ENCODE measurements at places on chromosomes 11 and 22.
A peak's percentile ranks its signal among the peaks of the same experiment; 100 is the strongest.

- H3K4me1 ChIP-seq = peaks cover 3% of the 10 kb centered on the region
- H3K4me3 ChIP-seq = no peak overlapping the region
- H3K27ac ChIP-seq = no peak overlapping the region
- H3K27me3 ChIP-seq = no peaks in the 10 kb centered on the region
- no peaks in the 10 kb centered on the region for H3K36me3 ChIP-seq
Observed at GRCh38 chr11:107257710-107258109, 199.9 kb downstream of the CWF19L2 start.

- H3K4me3 ChIP-seq = no peak overlapping the region
- no peak overlapping the region for H3K27ac ChIP-seq
- no peaks in the 10 kb centered on the region for H3K4me1 ChIP-seq
- DNase-seq = no peak
- H3K36me3 ChIP-seq = no peaks in the 10 kb centered on the region
Observed at GRCh38 chr22:24706054-24706453, 68.5 kb downstream of the PIWIL3 start.

DNA sequence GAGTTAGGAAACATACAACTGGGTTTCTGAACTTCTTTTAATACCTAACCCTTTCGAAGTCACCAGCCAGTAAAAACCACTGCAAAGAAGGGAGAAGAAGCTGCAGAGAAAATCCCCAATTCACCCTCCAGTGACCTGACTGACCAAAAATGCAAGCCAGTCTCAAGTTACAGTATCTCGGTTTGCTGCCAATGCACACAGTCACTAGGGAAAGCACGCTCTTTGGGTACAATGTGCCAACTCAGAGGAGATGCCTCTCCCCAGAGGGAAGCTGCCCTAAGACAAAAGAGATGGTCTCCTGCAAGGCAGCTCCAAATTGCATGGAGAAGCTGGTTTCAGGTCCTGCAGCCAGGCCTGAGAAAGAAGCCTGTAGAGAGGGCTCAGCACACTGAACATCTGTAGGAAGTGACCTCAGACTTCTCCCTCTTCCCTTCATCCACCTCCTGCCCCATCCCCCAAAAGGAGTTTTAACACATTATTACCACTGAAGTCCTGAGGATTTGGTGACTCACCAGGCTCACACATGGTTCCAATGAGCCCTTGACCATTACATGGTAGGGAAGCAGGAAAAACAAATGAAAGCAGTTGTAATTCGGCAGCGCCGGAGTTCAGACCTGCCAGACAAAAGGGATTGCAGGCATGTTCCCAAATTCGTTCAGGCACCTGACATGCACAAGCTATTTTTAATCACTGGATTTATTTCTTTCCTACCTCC lies 90.1 kb downstream of the ETS1 start:
- peaks cover 2% of the 10 kb centered on the region for H3K36me3 ChIP-seq
- no peaks in the 10 kb centered on the region for H3K27me3 ChIP-seq
- H3K4me1 ChIP-seq = peaks cover 72% of the 10 kb centered on the region
- DNase-seq = peak; percentile 87
- H3K4me3 ChIP-seq = peak overlapping the region; percentile 47

GRCh38 chr22:47564651-47565434 lies 802.4 kb downstream of the TBC1D22A start:
- H3K4me3 ChIP-seq = no peak overlapping the region
- no peaks in the 10 kb centered on the region for H3K36me3 ChIP-seq
- no peak overlapping the region for H3K27ac ChIP-seq
- H3K4me1 ChIP-seq = no peaks in the 10 kb centered on the region
- DNase-seq = no peak

DNA sequence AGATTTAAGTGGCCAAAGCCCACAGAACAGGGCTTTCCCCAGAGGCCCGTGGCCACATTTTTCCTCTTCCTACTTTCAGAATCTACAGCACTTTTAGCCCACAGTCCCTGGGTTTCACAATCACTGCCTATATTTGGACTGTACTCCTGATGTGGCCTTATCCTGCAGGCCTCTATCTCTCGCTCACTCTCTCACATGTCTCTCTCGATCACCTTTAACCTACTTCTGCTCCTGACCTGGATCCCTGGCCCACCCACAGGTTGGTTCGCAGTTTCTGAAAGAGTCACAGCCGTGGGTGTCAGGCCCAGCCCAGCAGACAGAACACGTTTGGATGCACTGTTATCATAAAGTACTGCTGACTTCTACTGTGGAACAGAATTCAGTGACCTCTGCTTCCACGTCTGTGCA lies 55.5 kb downstream of the LARGE1 start:
- peak overlapping the region; percentile 24 for H3K27ac ChIP-seq
- no peak for DNase-seq
- H3K4me1 ChIP-seq = peaks cover 17% of the 10 kb centered on the region
- no peaks in the 10 kb centered on the region for H3K27me3 ChIP-seq

GRCh38 chr11:17428925-17429324 lies 40.5 kb upstream of the KCNJ11 start:
- no peak for DNase-seq
- no peak overlapping the region for H3K4me3 ChIP-seq
- H3K4me1 ChIP-seq = no peaks in the 10 kb centered on the region
- H3K27me3 ChIP-seq = peaks cover 6% of the 10 kb centered on the region
- H3K36me3 ChIP-seq = no peaks in the 10 kb centered on the region

GRCh38 chr11:28878025-28878424 lies 769.8 kb downstream of the METTL15 start:
- no peaks in the 10 kb centered on the region for H3K4me1 ChIP-seq
- no peaks in the 10 kb centered on the region for H3K36me3 ChIP-seq
- H3K4me3 ChIP-seq = no peak overlapping the region
- no peak for DNase-seq
- no peak overlapping the region for H3K27ac ChIP-seq
- H3K27me3 ChIP-seq = no peaks in the 10 kb centered on the region

DNA sequence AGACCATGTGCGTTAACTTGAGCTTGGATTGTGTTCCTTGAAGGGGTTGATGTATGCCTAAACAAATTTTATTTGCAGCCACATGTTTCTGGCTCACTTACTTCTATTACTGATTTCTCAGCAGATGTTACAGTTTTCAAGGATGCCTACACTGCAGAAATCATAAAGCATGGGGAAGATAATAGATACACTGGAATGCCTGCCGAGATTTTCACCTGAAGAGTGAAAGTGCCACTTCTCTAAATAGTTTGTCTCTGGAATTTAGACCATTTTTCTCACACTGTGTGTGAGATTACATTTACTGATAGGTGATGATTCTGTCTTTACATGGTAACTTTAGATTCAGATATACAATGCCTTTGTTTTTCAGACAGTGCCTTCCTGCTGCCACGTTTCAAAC lies 81.6 kb downstream of the SIK2 start:
- H3K4me3 ChIP-seq = no peak overlapping the region
- no peak for DNase-seq
- no peaks in the 10 kb centered on the region for H3K36me3 ChIP-seq
- no peaks in the 10 kb centered on the region for H3K27me3 ChIP-seq

- DNase-seq = no peak
- H3K27ac ChIP-seq = no peak overlapping the region
- no peaks in the 10 kb centered on the region for H3K27me3 ChIP-seq
- no peak overlapping the region for H3K4me3 ChIP-seq
- H3K36me3 ChIP-seq = no peaks in the 10 kb centered on the region
Observed at GRCh38 chr11:33564856-33565453, 135.7 kb downstream of the C11orf91 start.

DNA sequence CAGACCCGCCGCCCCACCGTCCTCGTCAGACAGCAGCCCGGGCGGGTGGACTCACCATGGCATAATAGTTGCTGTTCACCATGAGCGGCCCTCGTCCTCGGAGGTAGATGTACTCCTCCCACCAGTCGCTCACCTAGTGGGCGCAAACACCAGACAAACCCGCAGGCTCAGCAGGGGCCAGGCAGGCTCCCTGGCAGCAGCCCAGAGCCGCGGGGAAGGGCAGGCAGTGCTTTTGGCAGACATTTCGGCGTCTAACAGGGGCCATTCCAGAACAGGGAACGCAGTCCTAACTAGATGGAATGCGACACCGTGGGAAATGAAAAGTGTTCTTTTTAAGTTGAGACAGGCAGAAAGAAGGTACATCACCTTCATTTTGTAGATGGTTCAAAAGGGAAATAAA lies 44.9 kb downstream of the CPT1A start:
- no peak for DNase-seq
- H3K4me1 ChIP-seq = no peaks in the 10 kb centered on the region
- H3K4me3 ChIP-seq = no peak overlapping the region
- H3K27ac ChIP-seq = no peak overlapping the region

DNA sequence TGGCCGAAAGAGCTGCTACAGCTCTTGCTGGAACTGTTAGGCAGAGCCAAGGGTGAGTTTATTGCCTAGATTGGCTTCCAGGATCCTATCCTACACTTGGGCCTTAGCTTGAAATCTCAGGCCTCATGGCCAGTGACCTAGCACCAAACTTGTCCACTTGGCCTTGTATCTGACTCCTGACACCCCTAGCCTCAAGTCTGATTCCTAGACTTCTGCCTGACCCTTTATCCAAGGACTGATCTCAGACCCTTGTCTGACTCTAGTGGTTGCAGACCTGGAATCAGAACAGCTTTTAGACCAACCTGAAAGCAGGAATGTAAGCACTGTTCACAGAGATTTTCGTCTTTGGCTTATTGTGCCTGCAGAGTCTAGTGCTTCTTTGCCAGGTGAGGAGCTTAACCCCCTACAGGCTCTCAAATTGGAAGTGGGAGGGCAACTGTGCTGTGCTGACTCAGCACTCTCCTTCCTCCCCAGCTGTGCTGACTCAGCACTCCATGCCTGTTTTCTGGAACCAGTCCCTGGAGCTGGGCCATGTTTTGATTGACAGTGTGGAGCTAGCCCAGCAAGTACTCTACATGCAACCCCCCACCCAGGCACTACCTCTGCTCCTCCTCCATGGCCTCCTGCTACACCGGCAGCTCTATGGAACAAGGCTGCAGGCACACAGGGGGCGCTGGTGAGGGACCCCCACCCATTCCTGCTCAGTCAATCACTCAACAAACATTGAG lies 35.1 kb downstream of the RRP8 start:
- H3K4me1 ChIP-seq = no peaks in the 10 kb centered on the region
- H3K4me3 ChIP-seq = no peak overlapping the region
- no peaks in the 10 kb centered on the region for H3K27me3 ChIP-seq
- DNase-seq = no peak

GRCh38 chr11:122305426-122306320 lies 189.7 kb upstream of the BLID start:
- no peaks in the 10 kb centered on the region for H3K36me3 ChIP-seq
- no peak overlapping the region for H3K27ac ChIP-seq
- H3K27me3 ChIP-seq = no peaks in the 10 kb centered on the region
- no peak overlapping the region for H3K4me3 ChIP-seq
- no peaks in the 10 kb centered on the region for H3K4me1 ChIP-seq

GRCh38 chr22:19877626-19878339 lies 23.1 kb upstream of the GNB1L start:
- DNase-seq = no peak
- no peaks in the 10 kb centered on the region for H3K36me3 ChIP-seq
- no peaks in the 10 kb centered on the region for H3K4me1 ChIP-seq
- no peaks in the 10 kb centered on the region for H3K27me3 ChIP-seq
- no peak overlapping the region for H3K27ac ChIP-seq
- H3K4me3 ChIP-seq = no peak overlapping the region

GRCh38 chr11:28984231-28984630 lies 876.0 kb downstream of the METTL15 start:
- H3K27me3 ChIP-seq = no peaks in the 10 kb centered on the region
- H3K27ac ChIP-seq = no peak overlapping the region
- H3K4me3 ChIP-seq = no peak overlapping the region
- H3K36me3 ChIP-seq = no peaks in the 10 kb centered on the region

- H3K4me1 ChIP-seq = no peaks in the 10 kb centered on the region
- H3K36me3 ChIP-seq = no peaks in the 10 kb centered on the region
- H3K27me3 ChIP-seq = no peaks in the 10 kb centered on the region
- DNase-seq = no peak
- no peak overlapping the region for H3K27ac ChIP-seq
Observed at GRCh38 chr22:46390105-46390651, 54.7 kb downstream of the TRMU start.

GRCh38 chr11:10561043-10561818 lies 7.2 kb downstream of the LYVE1 start:
- H3K27ac ChIP-seq = no peak overlapping the region
- H3K27me3 ChIP-seq = no peaks in the 10 kb centered on the region
- H3K4me3 ChIP-seq = no peak overlapping the region
- H3K36me3 ChIP-seq = no peaks in the 10 kb centered on the region
- no peaks in the 10 kb centered on the region for H3K4me1 ChIP-seq

- H3K36me3 ChIP-seq = no peaks in the 10 kb centered on the region
- H3K4me3 ChIP-seq = no peak overlapping the region
- DNase-seq = no peak
Observed at GRCh38 chr11:46049325-46049897, 71.8 kb downstream of the PHF21A start.

DNA sequence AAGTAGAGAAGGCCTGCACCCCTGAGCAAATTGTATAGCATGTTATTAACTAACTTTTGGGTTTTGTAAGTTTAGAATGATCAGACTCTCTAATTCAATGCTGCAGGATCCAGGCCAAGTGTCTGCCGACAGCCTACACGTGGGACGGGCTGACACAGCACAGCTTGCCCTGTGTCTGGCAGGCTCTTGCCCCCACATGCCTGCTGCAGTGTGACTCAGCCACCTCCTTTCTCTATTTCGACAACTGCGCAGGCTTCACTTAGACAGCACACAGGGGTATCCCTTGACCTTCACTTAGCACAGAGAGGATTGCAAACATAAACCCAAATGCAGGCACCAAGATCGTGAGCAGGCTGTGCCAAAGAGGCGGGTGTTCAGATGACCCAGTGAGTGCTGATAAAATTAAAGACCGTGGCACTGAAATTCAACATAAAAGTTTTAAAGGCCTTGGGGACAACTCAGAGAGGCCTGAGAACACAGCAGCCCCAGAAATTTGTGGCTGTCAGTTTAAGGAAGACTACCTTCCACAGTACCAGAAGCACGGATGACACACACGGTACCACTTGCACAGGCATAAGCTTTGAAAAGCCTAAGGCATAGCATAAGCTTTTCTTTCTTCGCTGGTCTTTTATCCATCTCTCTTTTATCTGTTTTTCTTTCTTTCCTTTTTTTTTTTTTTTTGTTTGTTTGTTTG lies 37.8 kb downstream of the SCN3B start:
- no peak overlapping the region for H3K4me3 ChIP-seq
- no peaks in the 10 kb centered on the region for H3K4me1 ChIP-seq
- no peaks in the 10 kb centered on the region for H3K27me3 ChIP-seq
- no peak for DNase-seq

DNA sequence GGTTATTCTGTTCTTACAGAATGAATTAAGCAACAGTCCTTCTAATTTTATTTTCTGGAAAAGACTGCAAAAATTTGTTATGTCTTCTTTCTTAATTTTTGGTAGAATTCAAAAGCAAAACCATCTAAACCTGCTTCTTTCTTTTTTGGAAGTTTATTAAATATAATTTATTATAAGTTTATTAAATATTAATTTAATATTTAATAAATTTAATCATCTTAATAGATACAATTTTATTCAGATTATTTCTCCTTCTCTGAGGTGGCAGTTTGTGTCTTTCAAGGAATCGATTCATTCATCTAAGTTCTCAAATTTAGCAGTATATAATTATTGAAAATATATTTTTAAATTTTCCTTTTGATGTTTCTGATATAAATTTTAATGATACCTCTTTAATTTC lies 837.5 kb upstream of the LRRC4C start:
- H3K36me3 ChIP-seq = no peaks in the 10 kb centered on the region
- no peak overlapping the region for H3K27ac ChIP-seq
- H3K4me1 ChIP-seq = no peaks in the 10 kb centered on the region
- no peaks in the 10 kb centered on the region for H3K27me3 ChIP-seq

Measured in GM12878 (cell line).